ENCODE measurements at places on chromosomes 3 and 15. TPM values are rescaled to one million over a fixed set of nuclear protein-coding genes. Genes with fewer than 3 reads are reported as not detected.

The ACOX2 gene
- total RNA-seq, result not detected

The POTEB gene
- total RNA-seq, result not detected

The NR2E3 gene
- not detected for total RNA-seq

The SNX1 gene
- 119 TPM for total RNA-seq

The WWTR1 gene
- total RNA-seq, result 0.55 TPM

DNA sequence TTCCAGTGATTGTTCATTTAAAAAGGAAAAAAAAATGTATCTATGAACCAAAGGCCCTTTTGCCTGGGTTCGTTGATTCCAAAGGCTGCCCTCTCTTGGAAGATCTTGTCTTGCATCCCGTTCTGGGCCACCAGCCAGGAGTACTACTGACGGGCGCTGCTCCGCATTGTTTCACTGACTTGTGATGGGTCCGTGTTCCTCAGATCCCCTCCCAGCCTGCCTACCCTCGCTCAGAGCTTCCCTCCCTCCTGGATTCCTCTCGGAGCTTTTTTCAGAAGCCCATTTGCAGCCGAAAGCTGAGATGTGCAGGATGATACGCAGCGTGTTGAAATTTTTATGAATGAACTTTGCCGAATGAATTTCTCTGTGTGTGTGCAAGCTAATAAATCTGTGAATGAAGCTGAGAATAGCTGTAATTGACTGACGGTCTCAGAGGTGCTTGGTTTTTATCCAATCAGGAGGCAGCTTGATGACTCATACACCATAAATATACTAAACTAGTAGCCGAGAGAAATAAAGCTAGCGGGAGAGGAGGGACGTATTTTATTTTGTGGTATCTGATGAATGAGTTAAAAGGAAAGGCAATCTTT lies at the start of gene SHC4:
Gene SHC4 (minus strand): TSS at position 396 of the 590 bp plus-strand sequence. CDS start 904 bp downstream, outside the sequence.
- DNase-seq, result no peak
- peak within 1 kb of the TSS; percentile 85 for H3K4me3 ChIP-seq
- H3K27me3 ChIP-seq, result peaks cover 2% of the 10 kb centered on the region
- H3K27ac ChIP-seq, result peak within 1 kb of the TSS; percentile 66
- H3K4me1 ChIP-seq, result peaks cover 39% of the 10 kb centered on the region
- no peaks in the 10 kb centered on the region for H3K36me3 ChIP-seq

- H3K27ac ChIP-seq, result no peak overlapping the region
- no peaks in the 10 kb centered on the region for H3K27me3 ChIP-seq
- no peak for DNase-seq
- H3K4me1 ChIP-seq, result peaks cover 13% of the 10 kb centered on the region
Observed at GRCh38 chr3:197174927-197175326, 123.5 kb downstream of the DLG1 start.

GRCh38 chr3:67790043-67790442 lies 135.6 kb upstream of the SUCLG2 start:
- H3K4me1 ChIP-seq, result peaks cover 7% of the 10 kb centered on the region
- H3K27ac ChIP-seq, result no peak overlapping the region
- H3K36me3 ChIP-seq, result peaks cover 13% of the 10 kb centered on the region
- H3K4me3 ChIP-seq, result no peak overlapping the region

DNA sequence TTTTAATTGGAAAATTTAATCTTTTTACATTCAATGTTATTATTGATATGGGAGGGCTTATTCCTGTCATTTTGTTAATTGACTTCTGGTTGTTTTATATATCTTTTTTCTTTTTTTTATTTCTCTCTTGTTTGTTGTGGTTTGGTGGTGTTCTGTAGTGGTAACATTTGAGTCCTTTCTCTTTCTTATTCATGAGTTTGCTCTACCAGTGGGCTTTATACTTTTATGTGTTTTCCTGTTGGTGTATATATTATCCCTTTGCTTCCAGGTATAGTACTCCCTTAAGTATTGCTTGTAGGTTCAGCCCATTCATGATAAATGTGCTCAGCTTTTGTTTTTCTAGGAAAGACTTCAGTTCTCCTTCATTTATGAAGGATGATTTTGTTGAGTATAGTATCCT lies 57.6 kb downstream of the GALK2 start:
- peak overlapping the region; percentile 47 for H3K27ac ChIP-seq
- peak overlapping the region; percentile 0 for H3K4me3 ChIP-seq
- no peaks in the 10 kb centered on the region for H3K27me3 ChIP-seq
- H3K4me1 ChIP-seq, result peaks cover 40% of the 10 kb centered on the region

- peaks cover 6% of the 10 kb centered on the region for H3K36me3 ChIP-seq
- no peaks in the 10 kb centered on the region for H3K27me3 ChIP-seq
- H3K4me1 ChIP-seq, result peaks cover 20% of the 10 kb centered on the region
- peak overlapping the region; percentile 90 for H3K4me3 ChIP-seq
- no peak for DNase-seq
- peak overlapping the region; percentile 74 for H3K27ac ChIP-seq
Observed at GRCh38 chr3:57757642-57758297, 1.7 kb downstream of the SLMAP start.

DNA sequence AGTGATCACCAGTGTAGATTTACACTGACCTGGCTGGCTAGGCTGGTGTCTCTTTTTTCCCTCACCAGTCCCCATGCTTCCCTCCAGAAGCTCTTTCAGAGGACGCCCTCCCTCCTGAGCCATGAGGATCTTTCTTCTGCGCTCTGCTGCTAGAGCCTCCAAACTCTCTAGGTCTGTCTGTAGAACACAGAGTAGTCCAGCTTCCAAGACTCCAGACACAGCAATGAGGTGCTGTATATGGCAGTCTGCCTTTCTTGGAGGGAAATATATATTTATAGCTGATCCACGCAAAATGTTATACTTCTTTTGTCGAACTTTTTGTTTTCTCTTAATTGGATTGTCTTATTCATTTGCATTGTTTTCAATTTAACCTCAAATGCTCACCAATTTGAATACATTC lies 1121.8 kb downstream of the ROBO2 start:
- DNase-seq, result no peak
- no peak overlapping the region for H3K27ac ChIP-seq
- no peak overlapping the region for H3K4me3 ChIP-seq
- H3K36me3 ChIP-seq, result no peaks in the 10 kb centered on the region

- peaks cover 16% of the 10 kb centered on the region for H3K4me1 ChIP-seq
- no peaks in the 10 kb centered on the region for H3K27me3 ChIP-seq
- no peak overlapping the region for H3K4me3 ChIP-seq
- DNase-seq, result no peak
- H3K27ac ChIP-seq, result no peak overlapping the region
Observed at GRCh38 chr15:40063563-40064011, 24.6 kb upstream of the SRP14 start.

DNA sequence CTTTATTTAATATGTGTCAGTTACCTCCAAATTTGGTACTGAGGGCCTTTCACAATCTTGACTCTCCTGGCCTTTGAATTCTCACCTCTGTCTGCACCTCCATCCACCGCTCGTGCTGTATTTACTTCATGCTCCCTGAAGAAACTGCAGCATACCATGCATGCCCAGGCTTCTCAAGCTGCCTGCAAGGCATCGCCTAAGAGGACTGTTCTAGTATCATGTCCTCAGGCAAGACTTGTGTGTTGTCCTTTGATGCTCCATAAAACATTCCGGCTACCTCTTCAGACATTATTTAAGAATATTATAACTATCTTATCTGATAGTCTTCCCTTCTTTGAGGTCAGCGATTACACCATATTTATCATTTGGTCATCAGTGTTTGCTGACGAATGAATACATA lies 682.5 kb downstream of the NR2F2 start:
- H3K36me3 ChIP-seq, result no peaks in the 10 kb centered on the region
- no peaks in the 10 kb centered on the region for H3K4me1 ChIP-seq
- H3K27me3 ChIP-seq, result no peaks in the 10 kb centered on the region
- no peak overlapping the region for H3K27ac ChIP-seq
- DNase-seq, result no peak

- H3K27me3 ChIP-seq, result peaks cover 31% of the 10 kb centered on the region
- no peak overlapping the region for H3K27ac ChIP-seq
- no peak overlapping the region for H3K4me3 ChIP-seq
- H3K36me3 ChIP-seq, result no peaks in the 10 kb centered on the region
Observed at GRCh38 chr3:169836942-169837275, 24.2 kb upstream of the LRRC34 start.

DNA sequence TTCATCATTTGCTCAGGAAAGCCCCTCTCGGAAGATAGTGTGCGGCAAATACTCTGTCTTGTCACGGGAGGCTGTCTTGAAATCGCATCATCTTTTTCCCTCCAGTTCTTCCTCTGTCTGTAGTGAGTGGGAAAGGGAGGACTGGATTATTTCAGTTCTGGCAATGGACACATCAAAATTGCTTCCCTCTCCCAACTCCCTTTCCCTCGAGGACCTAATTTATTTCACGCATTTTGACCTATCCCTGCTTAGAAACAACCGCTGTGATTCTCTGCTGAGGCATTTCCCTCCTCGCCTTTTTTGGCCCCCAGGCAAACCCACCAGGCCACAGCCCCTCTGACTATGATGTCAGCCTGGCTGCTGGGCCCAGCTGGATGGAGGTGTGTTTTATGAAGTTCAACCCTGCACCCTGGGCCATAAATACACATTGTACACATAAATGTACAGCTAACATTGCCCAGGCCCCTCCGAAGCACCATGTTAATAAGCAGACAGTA lies 138.7 kb upstream of the LRTM1 start:
- no peak overlapping the region for H3K4me3 ChIP-seq
- no peaks in the 10 kb centered on the region for H3K36me3 ChIP-seq
- no peaks in the 10 kb centered on the region for H3K27me3 ChIP-seq
- no peaks in the 10 kb centered on the region for H3K4me1 ChIP-seq
- no peak overlapping the region for H3K27ac ChIP-seq

- no peaks in the 10 kb centered on the region for H3K36me3 ChIP-seq
- no peaks in the 10 kb centered on the region for H3K27me3 ChIP-seq
- peak overlapping the region; percentile 86 for H3K27ac ChIP-seq
Observed at GRCh38 chr3:13022348-13023234, 50.6 kb downstream of the IQSEC1 start.

Measured in natural killer cell treated with Interleukin-12 subunit alpha and Interleukin-12 subunit beta and Interleukin-15 and Interleukin-18, amount 100 ng/mL, for 72 hours (primary cell).